Stimulated activated CD8-positive, alpha-beta memory T cell treated with anti-CD3 and anti-CD28 coated beads, Interleukin-15, amount 100 ng/mL, for 24 hours (primary cell): ENCODE measurements at places on chromosomes 4 and X.

DNA sequence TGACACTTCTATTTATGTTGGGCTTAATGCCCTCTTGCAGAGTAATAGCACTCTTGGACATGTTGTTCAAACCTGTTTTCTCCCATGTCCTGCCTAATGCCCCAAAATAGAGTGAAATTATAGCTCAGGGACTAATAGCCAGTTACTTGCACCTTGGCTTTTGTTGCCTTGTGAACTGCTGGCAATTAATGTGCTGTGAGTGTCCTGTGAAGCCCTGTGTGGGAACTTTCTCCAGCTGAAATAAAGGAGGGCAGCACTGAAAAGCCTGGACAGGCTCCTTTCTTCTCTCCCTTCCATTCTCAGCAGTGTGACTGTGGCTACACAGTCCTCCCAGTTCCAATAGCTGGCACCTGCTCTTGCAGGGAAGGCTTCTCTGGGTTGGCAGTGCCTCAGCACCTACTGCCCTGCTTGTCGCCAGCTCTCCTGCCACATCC is 72.4 kb downstream of the DCLK2 start:
- no peak for DNase-seq

DNA sequence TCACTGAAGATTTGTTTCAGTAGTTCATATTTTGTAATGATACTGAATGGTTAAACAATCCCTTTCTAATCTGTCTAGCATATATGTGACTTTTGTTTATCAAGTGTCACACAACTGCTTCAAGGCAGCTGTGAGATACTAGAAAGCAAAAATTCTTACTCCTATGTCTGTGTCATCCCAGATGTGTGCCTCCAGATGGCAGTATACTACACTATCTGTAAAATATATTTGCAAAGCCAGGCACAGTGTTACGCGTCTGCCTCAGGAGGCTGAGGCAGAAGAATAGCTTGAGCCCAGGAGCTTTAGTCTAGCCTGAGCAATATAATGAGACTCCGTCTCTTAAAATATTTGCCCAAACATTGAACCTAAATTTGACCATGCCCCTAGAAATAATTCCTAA is 4.0 kb downstream of the NUDT10 start:
- no peak for DNase-seq

DNA sequence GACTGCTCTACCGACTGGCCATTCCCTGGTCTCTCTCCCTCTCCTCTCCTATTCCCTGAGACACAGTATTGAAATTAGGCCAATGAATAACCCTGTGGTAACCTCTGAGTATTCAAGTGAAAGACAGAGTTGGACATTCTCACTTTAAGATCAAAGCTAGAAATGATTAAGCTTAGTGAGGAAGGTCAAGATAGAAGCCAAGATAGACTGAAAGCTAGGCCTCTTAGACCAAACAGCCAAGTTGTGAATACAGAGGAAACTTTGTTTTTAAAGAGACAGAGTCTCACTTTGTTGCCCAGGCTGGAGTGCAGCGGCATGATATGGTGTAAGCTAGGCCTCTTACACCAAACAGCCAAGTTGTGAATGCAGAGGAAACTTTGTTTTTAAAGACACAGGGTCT is 64.6 kb downstream of the KDM6A start:
- DNase-seq = no peak

GRCh38 chr4:81783558-81783957 is 311.9 kb upstream of the RASGEF1B start:
- no peak for DNase-seq

DNA sequence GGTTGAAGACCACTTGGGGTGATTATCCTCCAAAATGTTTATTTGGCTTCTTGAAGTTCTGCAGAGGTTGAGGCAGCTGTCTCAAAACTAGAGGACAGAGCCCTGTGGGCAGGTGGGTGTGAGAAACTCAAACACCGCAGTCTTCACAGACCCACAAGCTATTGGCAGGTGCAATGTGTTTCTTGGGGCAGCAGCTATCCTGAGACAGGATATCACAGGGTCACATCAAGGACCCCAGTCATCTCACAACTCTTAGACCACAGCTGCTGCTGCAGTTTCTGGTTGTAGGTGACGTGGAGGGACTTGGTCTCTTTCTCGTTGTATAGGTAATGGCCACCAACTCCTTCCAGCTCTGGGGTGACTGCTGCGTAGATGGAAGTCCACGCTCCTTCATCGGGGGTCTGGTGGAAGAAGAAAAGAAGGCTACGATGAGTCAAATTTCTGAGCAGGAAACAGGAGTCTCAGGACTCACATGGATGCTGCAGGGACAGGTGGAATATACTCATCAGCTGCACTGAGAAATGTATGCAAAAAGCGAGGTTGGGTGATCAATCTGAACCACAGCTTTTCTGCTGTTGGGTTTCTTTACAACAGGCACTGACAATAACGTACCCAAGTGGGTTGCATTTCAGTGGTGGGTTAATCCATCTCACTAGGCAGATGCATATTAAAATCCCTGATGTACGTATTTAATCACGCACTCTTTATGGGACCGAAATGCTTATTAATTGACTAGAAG is 279.8 kb downstream of the DHRSX start:
- no peak for DNase-seq

GRCh38 chr4:11313157-11313943 is 115.3 kb downstream of the HS3ST1 start:
- no peak for DNase-seq

DNA sequence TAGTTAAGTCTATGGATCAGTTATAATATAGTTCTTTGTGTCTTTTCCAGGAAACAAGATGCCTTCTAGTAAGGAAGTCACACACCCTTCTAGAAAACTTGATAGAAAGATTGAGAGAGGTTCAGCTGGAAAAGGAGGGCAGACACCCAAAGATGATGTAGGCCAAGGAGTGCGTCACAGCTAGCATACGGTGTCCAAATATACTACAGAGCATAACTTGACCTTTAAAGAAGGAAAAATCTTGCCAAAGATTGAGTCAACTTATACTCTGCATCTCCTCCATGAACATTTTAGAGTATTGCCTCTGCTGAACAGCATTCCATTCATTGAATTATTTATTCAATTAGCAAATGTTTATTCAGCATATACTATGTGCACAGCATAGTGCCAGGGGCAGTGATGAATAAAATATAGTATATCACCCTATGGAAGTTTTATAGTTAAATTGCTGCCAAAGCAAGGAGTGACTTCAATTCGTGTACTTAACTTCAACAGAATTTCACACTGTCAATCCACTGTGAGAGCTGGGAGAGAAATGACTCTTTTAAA is 51.9 kb upstream of the SLC6A14 start:
- no peak for DNase-seq

DNA sequence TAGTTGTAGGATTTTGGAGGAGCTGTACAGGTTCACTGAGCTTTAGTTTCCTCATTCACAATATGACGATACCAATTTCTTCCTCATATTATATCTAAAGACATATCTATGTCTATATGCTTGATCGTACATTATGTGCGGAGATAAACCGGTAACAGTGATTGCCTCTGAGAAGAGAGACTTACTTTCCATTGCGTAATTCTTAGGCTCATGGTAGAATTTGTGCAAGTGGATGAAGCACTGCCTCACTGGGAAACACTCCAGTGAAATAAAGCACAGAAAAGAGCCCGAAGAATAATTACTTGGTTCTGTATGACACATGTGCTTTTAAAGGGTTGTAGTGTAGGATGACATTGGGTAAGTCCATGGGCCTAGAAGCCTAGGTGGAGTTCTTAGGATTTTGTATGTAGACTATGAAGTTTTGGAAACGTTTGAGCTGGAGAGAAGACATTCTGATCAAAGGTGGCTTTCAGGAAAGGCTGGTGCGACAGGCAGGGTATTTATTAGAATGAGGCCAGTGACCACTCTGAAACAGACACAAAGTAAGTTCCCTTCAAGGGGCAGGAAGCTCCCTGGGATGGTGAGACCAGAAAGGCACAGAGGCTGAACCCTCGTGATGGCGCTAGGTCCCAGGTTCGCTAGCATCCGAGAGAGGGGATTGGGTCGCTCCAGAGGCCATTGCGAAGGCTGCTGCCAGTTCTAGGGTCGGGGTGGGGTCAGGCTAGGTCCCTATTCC is 649 bp upstream of the VBP1 start:
- DNase-seq = no peak

DNA sequence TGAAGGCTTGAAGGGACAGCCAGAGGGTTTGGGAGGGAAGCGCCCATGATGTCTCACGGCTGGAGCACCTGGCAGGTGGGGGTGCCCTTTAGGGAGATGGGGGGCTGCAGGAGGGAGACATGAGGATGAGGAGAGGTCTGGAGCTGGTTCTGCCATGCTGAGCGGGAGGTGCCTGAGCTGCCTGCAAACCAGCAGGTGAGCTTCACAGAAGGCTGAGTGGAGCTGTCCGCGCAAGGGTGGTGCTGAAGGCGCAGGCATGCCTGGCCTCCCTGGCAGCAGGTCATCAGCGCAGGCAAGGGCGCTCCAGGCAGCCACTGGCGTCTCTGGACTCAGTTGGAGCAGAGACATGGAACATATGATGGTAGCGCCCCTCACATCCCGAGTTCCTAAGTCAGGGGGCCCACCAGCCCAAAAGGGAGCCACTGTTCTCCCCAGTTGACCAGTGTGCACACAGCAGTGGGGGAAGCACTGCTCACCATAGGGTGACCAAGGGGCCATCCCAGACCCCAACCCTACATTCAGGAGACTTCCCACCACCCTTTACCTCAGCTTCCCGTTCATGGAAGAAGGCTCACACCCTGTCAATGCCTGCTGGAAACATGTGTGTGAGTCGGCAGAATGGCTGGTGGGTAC is 25.8 kb downstream of the ADRA2C start:
- DNase-seq = no peak

GRCh38 chr4:184792950-184793555 is 32.7 kb downstream of the ACSL1 start:
- DNase-seq = no peak

DNA sequence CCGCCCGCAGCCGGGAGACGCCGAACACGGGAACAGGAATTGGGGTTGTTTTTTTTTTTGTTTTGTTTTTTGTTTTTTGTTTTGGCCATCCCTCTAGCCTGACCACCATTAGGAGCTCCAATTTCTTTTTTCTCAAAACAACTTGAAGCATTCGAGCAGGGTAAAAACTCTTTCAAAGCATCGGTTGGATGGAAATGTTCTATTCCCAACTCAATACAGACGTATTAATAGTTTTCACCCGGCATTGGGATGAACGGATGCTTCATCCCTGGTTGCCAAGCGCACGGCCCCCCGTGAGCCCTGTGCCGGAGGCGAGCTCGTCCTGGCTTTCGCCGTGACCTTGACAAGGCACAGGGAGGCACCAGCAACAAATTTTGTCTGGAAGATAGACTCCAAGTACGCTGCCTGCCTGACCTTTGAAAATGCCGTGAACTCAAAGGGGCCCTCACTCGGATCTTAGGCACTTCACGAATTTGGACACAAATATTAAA is 352 bp upstream of the MAP3K15 start:
- no peak for DNase-seq

DNA sequence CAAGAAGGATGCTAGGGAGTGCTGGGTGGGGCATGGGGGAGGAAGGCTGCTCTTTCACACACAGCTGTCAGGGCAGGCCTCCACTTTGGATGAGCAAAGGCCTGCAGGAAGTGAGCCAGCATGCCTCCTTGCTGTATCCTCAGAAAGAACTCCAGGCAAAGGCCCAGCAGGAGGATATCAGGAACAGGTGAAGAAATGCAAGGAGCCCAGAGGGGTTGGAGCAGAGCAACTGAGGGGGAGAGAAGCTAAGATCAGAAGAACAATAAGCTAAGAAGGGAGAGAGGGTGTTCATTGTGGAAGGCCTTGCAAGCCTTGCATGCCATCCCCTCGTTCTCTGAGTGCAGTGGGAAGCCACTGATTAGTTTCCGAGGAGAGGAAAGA is 115.1 kb downstream of the CAMK2D start:
- DNase-seq = no peak

GRCh38 chr4:141124224-141124623 is 9.0 kb downstream of the RNF150 start:
- no peak for DNase-seq

DNA sequence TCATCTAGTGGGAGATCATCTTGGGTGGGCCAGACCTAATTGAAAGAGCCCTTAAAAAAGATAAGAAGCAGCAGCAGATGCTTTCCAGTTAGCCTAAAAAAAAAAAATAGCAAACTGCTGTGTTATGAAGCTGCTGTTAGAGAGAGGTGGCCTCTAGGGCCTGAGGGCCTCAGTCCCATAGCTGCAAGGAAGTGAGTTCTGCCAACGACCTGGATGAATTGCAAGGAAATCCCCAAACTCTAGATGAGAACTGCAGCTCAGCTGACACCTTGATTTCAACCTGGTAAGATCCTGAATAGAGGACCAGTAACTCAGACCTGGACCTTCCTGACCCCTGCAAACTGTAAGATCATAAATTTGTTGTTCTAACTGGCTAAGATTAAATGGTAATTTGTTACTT is 275.2 kb downstream of the TENM3 start:
- DNase-seq = no peak

DNA sequence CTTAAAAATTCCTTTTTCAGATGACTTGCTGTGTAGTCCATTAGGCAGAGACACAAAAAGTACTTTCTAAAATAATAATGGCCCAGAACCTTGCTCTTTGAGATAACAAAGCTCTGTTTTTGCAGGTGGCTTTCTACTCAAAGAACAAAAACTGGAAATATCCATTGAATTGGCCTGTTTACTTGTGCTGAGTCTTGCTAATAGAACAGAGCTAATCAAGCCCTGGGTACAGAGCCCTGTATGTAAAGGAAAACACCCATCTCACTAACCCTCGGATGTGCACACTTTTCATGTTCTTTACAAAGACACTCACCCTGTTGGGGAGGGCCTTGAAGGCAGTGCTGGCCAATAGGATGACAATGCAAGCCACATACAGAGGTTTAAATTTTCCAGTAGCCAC is 27.0 kb upstream of the LNX1 start:
- DNase-seq = no peak

DNA sequence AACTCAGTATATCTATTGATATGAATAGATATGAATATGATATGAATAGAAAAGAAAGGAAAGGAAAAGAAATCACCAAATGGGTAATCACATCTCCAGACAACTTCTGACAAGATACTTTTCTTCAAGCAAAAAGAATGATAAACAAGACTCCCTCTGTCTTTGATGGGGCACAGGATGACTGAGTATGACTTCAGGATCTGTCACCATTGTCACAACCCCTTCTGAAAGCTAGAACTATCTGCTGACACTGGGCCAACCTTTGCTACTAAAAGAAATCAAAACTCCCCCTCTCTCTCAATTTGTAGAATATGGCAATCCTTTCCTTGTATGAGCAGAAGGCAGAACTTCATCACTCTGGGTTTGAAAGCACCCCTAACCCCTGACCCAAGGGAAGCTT is 267.2 kb upstream of the RASGEF1B start:
- no peak for DNase-seq

- DNase-seq = no peak
Observed at GRCh38 chr4:153933915-153934687, 145.2 kb upstream of the SFRP2 start.

GRCh38 chr4:52036886-52037530 is 1.1 kb downstream of the SGCB start:
- no peak for DNase-seq

- no peak for DNase-seq
Observed at GRCh38 chr4:128354205-128354821, 66.7 kb upstream of the PGRMC2 start.

DNA sequence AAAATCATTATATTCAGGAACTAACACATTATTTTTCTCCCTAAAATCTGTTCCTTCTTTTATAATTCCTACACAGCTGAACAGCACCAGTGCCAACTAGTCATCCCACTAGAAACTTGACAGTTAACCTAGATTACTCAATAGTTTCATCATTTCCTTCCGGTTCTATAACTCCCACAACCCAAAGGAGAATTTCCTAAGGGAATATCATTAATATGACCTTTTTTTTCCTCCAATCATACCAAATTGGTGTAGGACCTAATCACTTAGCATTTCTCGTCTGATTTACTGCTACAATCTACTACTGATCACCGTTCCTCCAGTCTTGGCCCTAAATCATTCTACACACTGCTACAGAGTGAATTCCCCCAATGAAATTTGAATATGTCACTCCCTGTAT is 45.9 kb downstream of the WDFY3 start:
- DNase-seq = no peak
